ENCODE measurements at places on chromosomes 7 and 10. TPM values are rescaled to one million over a fixed set of nuclear protein-coding genes. Genes with fewer than 3 reads are reported as not detected.

The HOXA1 gene
- 0.12 TPM for total RNA-seq

The SFRP4 gene
- total RNA-seq = 35.0 TPM

The PNLIPRP1 gene
- total RNA-seq = not detected

The INA gene
- 0.44 TPM for total RNA-seq

The NUDT13 gene
- total RNA-seq = 1.3 TPM

The CCNJ gene
- 3.8 TPM for total RNA-seq

The FAM25G gene
- total RNA-seq = not detected

The ATOH7 gene
- total RNA-seq = not detected

Measured in aortic smooth muscle cell (primary cell).